ENCODE measurements at places on chromosomes 1 and 21. TPM values are rescaled to one million over a fixed set of nuclear protein-coding genes. Genes with fewer than 3 reads are reported as not detected.

FCRLB gene
- total RNA-seq = 2.3 TPM

LIN9 gene
- total RNA-seq = 2.7 TPM

GJA4 gene
- total RNA-seq = 15.6 TPM

SLC9C2 gene
- 0.72 TPM for total RNA-seq

CASQ2 gene
- total RNA-seq = 2.3 TPM

ADAMTS1 gene
- total RNA-seq = 343 TPM

THEM5 gene
- total RNA-seq = not detected

F13B gene
- total RNA-seq = not detected

NBPF6 gene
- total RNA-seq = not detected

C2CD4D gene
- 0.57 TPM for total RNA-seq

VCAM1 gene
- 539 TPM for total RNA-seq

OR2T2 gene
- 0.28 TPM for total RNA-seq

ICOSLG gene
- 10.2 TPM for total RNA-seq

SELL gene
- total RNA-seq = 9.8 TPM

S100A1 gene
- 83.1 TPM for total RNA-seq

TMEM81 gene
- total RNA-seq = 1.7 TPM

All from kidney (tissue), 22 donors.